HFFc6 (cell line): ENCODE measurements at places on chromosomes 7 and 10. TPM values are rescaled to one million over a fixed set of nuclear protein-coding genes. Genes with fewer than 3 reads are reported as not detected.

CCZ1B gene
- total RNA-seq = 28.4 to 30.6 TPM (median 28.5 TPM) in 3 replicates

SLC26A3 gene
- total RNA-seq = not detected in 3 replicates

MACC1 gene
- not detected in 3 replicates for total RNA-seq

AOAH gene
- not detected in 3 replicates for total RNA-seq

SPRN gene
- total RNA-seq = 0.31 and 2.4 TPM in 2 replicates

SHH gene
- total RNA-seq = not detected in 2 replicates

RASA4 gene
- 54.3 to 79.9 TPM (median 60.3 TPM) in 3 replicates for total RNA-seq

SUGCT gene
- total RNA-seq = 9.4 to 20.0 TPM (median 17.2 TPM) in 3 replicates

SH2B2 gene
- total RNA-seq = 1.8 to 3.2 TPM (median 3.1 TPM) in 3 replicates

MKLN1 gene
- total RNA-seq = 34.2 to 41.4 TPM (median 39.0 TPM) in 3 replicates

PTPRN2 gene
- total RNA-seq = 0.14 to 0.24 TPM (median 0.21 TPM) in 3 replicates

PLXNA4 gene
- 0.05 to 0.09 TPM in 2 of 3 replicates, not detected in the other for total RNA-seq

MYPN gene
- total RNA-seq = 73.2 and 73.8 TPM in 2 replicates

DNA sequence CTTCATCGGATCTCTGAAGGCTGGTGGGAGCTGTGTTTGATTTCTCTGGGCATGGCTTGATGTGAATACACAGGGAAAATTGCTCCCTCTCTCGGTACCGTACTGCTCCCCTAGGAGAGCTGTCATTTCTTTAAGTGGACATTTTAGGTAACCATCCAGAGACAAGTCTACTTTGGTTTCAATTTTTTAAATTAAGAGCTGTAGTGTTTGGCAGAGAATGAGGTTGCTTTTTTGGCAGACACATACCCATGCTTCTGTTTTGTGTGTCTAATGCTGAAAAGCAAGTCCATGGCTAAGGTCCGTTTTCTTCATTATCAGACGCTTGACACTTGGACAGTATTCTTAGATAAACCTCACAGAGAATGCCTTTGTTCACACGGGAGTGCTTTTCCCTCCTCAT is 61.3 kb upstream of the TRIL start:
- DNase-seq = no peak

DNA sequence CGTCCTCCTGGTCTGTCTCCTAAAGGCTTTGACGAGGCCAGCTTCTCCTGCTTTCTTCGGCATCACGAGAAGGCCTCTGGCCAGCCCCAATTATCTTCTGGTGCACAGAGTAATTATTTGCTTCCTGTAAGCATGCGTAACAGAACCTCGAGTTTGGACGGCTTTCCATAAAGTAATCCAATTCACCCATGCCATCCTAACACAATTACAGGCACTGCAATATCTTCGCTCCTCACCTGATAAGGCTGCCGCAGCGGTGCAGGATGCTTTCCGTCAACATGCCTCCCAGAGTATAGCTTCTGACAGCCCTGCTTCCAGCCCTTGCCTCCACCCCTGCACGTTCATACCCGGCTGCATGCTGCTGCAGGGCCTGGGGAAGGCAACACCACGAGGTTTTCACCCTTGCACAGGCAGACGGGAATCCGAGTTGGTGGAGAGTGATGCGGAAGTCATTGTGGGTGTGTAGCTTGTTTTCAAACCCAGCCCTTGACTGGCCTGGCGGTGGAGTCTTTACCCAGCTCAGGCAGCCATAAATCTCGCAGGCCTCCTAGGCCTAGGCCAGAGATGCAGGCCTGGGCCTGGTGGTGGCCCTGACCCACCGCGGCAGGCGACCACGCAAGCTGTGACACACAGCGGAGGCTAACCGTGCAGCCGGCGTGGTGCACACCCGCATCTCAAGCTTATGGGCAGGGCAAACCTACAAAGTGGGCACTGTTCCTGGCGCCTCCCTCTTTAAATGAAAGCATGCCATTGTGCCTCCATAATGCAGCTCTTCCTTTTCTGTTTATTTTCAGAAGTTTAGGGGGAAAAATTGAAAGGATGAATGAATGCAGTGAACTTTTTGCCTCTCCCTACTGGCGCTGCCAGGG is 12.7 kb downstream of the EBF3 start:
- no peak for DNase-seq

DNA sequence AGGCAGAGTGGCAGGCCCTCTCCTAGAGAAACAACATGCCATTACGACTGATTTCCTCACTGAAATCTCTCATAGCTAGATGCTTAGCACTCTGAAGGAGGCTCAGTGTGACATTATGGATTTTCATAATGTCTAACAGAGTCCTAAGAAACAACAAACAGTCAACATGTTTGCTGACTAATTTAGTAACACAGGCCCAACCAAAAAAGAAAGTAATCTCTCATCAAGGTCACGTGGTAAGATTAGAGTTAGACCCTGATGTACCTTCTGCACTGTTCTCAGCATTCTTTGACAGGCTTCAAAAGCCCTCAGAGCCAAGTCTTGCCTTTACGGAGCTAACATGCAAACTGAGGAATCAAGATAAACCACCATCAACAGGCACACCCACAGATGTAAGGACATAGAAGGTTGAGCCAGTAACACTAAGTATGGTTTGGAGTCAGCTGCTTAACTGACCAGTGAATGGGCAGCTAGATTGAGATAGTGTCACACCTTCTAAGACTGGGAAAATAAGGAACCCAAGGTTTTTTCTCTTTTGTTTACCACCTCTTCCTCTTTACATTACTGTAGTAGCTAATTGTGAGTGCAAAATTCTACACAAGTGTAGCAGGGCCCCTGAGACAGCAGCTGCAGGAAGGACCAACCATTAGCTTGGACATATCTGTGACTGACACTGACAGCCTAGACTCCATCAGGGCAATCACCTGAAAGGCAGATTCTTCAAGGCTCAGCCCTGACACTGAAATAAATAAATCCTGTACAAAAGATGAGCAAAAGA is 15.3 kb upstream of the KCNIP2 start:
- DNase-seq = no peak

DNA sequence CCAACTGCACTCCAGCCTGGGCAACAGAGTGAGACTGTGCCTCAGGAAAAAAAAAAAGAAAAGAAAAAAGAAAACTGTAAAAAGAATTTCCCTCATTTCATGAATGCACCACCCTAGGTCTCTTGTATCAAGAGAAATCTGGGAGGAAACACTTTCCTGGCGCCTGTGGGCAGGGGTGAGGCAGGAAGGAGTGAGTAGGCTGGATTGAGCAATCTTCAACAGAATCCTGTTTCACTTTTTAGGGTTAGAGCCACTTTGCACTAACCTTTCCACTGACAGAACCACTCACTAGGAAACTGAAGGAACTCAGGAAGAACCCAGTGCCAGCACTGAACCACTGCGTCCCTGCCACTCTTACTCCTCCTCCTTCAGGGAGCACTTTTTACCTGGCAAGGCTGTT is 282.1 kb downstream of the CCDC3 start:
- DNase-seq = no peak

- no peak for DNase-seq
Observed at GRCh38 chr7:52992479-52993162, 42.8 kb upstream of the POM121L12 start.

- DNase-seq = no peak
Observed at GRCh38 chr7:29190349-29191045, 4.1 kb upstream of the CHN2 start.

DNA sequence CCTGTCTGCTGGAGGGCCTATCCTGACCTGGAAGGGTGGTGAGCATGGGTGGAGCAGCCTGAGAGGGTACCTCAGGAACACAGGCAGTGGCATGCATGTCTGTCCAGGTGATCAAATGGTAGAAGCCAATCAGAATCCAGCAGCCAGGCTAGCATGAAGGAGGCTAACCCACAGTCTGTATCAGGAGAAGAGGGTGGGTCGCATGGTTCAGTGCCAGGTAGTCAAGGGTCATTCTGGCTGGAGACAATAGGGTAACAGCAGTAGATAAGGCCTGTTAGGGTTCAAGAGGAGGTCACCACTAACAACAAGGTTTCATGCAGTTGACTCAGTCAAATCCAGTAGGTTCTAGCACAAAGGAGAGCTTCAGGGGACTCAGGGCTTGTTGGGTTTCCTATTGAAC is 10.4 kb downstream of the ALDH18A1 start:
- no peak for DNase-seq

- no peak for DNase-seq
Observed at GRCh38 chr10:130986846-130987245, 324.7 kb downstream of the TCERG1L start.

- DNase-seq = no peak
Observed at GRCh38 chr10:124242365-124242764, 149.0 kb upstream of the CHST15 start.

DNA sequence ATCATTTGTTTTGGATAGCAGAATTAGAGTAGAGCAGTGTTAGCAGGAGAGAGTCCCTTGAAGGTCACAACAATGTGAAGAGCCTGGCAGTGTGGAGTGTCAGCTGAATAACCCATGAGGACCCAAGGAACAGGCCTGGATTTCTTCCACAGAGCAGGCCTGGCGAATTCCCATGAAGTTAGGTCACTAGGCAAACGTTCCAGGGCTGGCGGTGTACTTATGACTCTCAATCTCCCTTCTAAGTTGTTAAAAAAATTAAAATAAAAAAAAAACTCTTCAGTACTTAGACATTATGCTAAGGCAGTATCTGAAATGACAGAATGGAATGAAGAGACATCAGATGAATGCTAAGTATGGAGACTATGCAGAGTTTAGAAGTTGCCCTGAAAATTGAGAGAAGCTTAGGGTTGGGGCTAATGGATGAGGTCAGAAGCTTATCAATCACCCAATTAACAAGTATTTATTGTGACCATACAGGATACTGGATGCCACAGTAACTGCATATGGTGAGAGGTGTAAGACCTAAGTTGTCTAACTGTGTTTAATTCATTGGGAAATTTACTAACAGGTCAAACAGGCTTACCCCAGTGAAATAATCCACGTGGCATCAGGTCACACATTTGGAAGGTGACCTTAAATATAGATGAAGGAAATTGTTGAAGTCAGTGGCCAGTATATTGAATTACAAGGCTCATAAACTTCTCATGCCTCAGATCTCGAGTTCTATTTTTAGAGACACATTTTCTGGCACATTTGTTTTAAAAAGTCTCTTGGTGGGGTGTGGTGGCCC is 126.2 kb upstream of the NRP1 start:
- peak; percentile 71 for DNase-seq

- no peak for DNase-seq
Observed at GRCh38 chr7:2482725-2483451, 6.7 kb upstream of the GRIFIN start.

- peak; percentile 32 for DNase-seq
Observed at GRCh38 chr10:104123397-104123796, 1.4 kb downstream of the SFR1 start.

DNA sequence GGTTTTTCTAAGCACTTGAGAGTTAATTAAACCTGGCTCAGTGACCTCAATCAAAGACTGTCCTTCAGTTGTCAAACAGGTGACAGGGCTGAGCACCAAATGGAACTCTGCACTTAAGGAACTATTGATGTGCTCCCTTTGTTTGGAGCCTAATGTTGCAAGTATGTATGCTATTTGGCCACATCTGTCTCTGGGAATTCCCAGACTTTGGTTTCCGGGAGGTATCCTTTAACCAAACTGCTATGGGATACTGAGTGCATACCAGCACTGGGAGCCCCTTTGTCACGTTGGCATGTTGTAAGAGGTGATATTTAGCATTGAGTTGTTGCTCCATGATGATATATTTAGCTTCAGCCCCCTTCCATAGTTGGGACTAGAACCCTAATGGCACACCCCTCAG is 25.2 kb downstream of the ASZ1 start:
- no peak for DNase-seq

- DNase-seq = no peak
Observed at GRCh38 chr7:87154166-87154565, 1.9 kb downstream of the DMTF1 start.

- no peak for DNase-seq
Observed at GRCh38 chr10:74871595-74872382, 45.4 kb downstream of the KAT6B start.

DNA sequence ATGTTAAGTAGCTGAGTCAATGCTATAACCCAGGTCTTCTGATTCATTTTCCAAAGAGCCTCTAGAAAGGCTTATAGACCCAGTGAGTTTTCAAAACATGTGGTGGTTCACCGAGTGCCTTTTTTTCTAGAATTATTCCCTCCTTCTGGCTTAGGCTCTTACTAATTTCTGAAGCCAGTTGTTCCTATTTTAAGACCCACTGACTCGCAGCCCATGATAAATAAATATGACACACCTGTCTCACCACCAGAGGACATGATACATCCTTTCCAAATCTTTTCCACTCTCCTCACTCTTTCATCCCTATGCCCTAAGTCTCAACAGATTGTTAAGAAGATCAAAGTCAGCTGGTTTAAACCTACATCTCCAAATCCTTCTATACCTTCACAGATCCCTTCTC is 126.0 kb upstream of the WNT16 start:
- DNase-seq = no peak

DNA sequence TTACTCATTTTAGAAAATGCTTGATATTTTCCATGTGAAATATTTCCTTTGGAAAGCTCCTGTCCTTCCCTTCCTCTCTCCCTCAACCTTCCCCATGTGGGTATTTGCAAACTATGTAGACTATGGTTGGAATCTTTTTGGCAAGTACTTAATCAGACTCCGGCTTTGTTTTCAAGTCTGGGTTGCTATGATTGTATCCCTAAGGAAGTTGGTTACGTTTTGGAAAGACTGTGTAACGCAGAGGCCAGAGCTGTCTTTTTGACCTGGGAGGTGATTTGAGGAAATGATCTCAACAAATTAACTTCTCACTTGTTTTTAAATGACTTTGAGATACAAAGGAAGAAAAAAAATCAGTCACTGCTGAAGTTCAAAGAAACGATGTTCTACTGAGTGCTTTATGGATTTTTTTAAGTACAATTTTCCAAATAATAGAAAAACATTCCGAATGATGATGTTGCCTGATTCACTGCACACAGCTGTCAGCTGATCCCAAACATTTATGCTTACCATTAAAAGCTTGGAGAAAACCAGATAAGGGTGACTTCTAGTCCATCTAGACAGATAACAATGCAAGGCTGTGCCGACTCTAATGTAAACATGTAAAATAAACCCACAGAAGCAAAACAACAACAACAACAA is 145.5 kb upstream of the CELF2 start:
- peak; percentile 90 for DNase-seq

GRCh38 chr10:85789125-85789524 is 577.5 kb downstream of the GRID1 start:
- no peak for DNase-seq

- no peak for DNase-seq
Observed at GRCh38 chr10:119427263-119427864, 115.2 kb downstream of the RGS10 start.

GRCh38 chr10:64682043-64682442 is 1160.8 kb downstream of the REEP3 start:
- no peak for DNase-seq
